Activated CD8-positive, alpha-beta memory T cell treated with anti-CD3 and anti-CD28 coated beads for 1 hour (primary cell): ENCODE measurements at places on chromosomes 5 and 9.

DNA sequence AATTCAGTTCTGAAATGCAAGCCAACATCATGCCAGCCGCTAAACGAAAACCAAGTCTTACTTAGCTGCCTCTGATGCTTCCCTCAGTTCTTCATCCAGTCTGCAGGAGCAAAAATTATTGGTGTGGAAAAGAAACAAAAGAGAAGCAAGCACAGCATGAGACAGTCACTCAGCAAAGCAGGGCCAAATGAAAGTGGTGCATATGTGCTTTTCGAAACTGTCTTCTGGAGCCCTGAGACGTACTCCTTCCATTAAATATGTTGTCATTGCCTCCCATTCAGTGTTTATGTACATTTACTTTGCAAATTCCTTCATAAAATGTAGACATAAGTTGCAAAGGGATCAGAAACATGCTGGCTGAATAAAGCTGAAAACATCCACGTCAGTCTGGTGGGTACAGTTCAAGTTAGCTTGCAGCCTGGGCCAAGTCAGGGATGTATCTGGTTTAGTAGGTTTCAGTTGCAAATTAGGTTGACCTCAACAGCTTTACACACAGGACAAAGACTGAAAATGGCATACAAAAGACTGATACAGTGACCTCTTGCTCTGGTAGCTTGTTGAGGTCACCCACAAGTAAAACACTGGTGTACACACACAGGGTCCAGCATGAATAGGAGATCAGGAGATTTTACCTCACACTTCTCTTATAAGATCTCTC, 139.7 kb upstream of the PCA3 start:
- no peak for DNase-seq

GRCh38 chr5:109769597-109770291, 80.0 kb downstream of the MAN2A1 start:
- DNase-seq, result no peak

- DNase-seq, result no peak
Measured at GRCh38 chr5:54526604-54527288, 9.2 kb downstream of the SNX18 start.

- no peak for DNase-seq
Measured at GRCh38 chr5:168796593-168797580, 217.7 kb upstream of the PANK3 start.

GRCh38 chr5:6576861-6577501, 55.9 kb downstream of the NSUN2 start:
- no peak for DNase-seq

DNA sequence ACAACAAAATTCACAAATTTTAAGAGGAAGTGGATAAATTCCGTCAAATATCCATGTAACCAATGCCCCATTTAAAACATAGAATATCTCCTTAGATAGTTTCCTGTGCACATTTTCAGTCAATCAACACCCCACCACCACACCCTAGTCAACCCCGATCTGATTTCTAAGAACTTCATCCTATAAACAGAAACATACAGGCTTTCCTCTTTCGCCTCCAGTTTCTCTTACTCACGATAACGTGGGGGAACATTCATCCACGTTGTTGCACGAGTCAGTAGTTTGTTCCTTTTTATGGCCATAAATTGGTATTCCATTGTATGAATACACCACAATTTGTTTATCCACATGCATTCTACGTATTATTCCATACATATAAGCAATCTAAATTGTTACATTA, 35.6 kb upstream of the TRIO start:
- DNase-seq, result no peak

DNA sequence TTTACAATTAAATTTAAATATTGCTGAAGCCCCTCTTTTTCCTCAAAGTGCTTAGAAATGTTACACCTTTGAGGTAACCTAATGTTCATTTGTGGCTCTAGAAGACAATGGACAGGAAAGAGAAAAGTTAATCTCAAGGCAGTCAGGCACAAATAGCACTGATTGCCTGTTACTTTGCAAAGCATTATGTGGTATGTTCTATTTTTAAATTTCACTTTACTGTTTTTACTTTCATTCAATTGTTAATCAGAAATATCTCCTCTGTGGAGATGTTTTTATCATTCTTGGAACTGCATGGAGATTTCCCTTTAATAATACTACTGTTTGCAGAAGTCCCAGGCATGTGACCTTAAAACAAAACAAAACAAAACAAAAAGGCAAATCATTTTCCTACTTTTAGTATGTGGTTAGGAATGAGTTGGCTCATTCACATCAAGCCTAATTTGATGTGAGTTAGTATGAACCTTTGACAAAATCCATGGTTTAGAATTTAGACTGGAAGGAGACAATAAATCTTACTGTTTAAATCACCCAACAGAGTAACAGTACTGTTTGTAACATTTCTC, 67.5 kb downstream of the CWC27 start:
- DNase-seq, result no peak

- DNase-seq, result no peak
Measured at GRCh38 chr5:58800356-58800755, 217.5 kb downstream of the RAB3C start.

DNA sequence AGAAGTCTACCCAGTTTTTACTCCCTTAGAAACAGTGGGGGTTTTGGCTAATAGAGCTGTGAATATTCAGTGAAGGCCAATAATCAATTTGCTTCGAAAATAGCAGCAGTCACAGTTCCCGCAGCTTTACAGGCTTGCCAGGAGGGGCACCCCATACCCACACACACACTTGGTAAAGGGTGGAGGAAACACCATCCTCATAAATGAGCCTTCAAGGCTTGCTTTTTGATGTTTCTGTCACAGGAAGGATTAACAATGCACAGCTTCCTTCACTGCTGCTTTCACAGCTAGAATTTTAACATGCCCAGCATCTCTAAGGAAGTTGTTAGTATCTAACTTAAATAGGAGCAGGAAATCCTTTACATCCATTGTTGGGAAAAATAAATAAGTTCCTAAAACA, 1247.5 kb upstream of the C9orf72 start:
- no peak for DNase-seq

DNA sequence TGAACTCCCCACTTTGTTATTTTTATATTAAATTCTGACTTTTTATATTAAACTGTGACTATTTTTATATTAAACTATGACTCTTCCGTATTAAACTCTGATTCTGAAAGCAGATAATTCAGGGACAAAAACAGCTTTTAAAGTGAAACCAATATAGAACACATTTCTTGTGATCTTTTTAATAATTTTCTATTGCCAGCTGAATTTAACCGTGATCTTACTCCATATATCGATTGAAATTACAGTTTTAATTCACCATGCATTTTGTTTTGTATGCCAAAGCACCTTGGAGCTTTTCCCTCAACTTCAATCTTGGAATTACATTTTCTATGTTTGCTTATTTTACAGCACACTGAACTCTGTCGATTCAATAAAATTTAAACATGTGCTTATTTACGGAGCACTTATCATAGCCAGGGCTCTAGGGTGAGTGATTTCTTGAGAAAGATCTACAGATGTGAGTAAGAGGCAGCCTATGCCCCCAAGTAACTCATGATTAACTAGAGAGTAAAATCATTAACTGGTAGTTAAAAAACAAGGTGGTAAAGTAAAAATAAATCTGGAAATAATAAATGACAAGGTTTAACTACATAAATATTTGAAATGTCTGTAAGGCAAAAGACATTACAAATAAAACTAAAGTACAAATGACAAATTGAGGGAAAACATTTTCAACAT, 72.9 kb upstream of the ALDH1B1 start:
- DNase-seq, result no peak

GRCh38 chr5:170431571-170431970, 42.4 kb upstream of the KCNMB1 start:
- no peak for DNase-seq

DNA sequence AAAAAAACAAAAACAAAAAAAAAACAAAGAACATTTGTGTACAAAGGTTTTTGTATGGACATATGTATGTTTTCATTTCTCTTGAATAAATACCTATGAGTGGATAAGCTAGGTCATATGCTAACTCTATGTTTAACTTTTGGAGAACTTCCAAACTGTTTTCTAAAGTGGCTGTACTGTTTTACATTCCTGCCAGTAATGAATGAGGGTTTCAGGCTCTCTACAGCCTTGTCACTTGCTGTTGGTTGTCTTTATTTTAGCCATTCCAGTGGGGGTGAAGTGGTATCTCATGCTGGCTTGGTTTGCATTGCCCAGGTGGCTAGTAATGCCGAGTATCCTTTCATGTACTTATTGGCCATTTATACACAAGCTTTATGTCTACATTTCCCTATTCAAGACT, 9.1 kb upstream of the TRIO start:
- DNase-seq, result no peak

DNA sequence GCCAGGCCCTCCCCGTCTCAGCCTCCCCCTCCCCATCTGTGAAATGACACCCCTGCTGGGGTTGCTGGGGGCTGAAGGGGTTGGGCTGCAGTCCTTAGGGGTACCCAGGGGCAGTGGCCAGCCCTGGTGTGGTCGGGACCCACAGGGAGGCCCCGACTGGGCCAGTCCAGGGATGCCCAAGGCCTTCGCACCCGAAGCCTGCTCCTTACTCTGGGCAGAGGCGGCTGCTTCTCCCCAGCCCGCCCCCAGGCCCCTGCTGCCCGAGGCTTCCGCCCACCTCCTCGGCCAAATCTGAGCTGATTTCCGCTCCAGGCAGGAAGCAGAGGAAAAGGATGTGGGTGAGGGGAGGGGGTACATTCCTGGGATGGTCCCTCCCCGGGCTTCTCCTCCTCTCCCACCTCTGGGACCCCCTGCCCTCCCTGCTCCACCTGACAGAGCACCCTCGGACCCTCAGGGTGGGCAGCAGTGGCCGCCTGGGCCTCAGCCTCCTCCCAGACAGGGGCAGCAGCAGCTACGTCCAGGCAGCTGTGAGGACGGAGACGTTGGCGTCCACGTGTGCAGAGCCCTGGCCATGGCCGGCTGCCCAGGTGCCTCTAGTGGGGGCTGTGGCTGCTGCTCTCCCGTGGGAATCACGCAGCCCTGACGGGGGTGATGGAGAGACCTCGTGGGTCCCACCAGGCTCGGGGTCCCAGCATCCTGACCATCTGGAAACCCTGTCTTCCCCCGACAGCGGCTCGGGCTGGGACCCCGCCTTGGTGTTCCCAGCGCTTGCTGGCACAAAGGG, 4.2 kb upstream of the NRARP start:
- no peak for DNase-seq

GRCh38 chr5:137114529-137114928, 384.6 kb downstream of the SPOCK1 start:
- no peak for DNase-seq

DNA sequence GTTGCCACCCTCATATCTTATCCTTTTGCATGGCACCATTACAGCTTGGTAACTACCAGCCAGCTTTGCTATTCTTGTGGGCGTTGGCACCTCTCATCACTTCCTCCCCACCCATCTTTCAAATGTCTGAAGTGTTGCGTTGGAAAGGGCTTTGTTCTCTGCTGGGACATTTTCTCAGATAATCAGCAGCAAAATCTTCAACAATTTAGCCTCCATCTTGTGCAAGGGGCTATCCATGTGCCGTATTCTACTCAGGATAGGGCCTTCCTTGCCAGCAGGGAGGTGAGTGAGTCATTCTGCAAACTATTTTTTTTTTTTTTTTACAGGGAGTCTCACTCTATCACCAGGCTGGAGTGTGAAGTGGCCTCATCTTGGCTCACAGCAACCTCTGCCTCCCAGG, 62.1 kb upstream of the NUDT12 start:
- no peak for DNase-seq

- no peak for DNase-seq
Measured at GRCh38 chr9:32631991-32632390, 3.5 kb downstream of the TAF1L start.

- no peak for DNase-seq
Measured at GRCh38 chr5:111075520-111075919, 4.0 kb downstream of the TSLP start.

GRCh38 chr9:108668938-108669335, 186.8 kb downstream of the ACTL7B start:
- DNase-seq, result no peak

- no peak for DNase-seq
Measured at GRCh38 chr9:12813960-12814876, 39.4 kb downstream of the LURAP1L start.

DNA sequence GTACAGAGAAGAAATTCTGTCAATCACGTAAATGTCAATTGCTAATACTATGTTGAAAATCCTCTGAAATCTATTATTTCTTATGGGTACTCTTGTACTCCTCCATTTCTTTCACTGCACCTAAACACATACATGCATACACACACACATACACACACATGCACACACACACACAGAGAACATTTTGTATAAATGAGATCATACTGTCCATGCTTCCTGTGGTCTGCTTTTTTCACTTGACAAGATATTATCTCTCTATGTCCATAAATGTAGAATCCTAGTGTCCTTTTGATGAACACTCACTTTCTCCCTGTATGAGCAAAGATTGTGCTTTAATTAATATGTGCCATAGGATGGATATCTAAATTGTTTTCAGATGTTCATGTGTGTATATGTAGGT, 32.7 kb upstream of the TLR4 start:
- no peak for DNase-seq

GRCh38 chr5:87347272-87347671, 65.5 kb downstream of the CCNH start:
- DNase-seq, result no peak

DNA sequence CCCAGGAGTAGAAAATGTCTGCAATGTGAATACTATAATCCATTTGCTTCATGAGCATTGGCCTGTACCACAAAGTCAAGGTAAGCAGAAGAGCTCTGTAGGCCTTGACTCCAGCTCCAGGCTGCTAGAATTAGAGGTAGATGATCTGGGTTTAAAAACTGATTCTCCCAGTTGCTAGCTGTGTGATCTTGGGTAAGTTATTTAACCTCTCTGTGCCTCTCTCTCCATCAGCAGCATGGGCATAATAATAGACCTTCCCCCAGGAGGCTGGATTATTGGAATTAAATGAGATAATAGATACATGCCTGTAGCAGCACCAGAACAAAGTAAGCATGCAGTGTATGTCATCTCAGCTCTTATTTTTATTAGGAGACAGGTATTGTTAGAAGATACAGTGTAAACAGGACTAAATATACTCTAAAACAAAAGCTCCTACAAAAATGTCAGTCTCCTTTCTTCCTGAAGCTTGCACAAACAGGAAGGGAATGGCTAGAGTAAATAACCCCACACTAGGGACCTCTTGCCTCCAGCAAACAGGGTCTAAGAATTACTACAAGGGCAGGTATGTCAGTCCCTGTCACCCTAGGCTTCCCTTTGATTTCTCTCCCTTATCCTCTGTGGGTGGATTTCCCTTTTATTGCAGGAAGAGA, 57.5 kb downstream of the PSAT1 start:
- DNase-seq, result no peak

GRCh38 chr9:136744773-136745172, 2.0 kb upstream of the LCN10 start:
- no peak for DNase-seq

GRCh38 chr5:114636271-114636670, 274.4 kb downstream of the KCNN2 start:
- DNase-seq, result no peak

GRCh38 chr9:107705521-107705920, 216.0 kb upstream of the KLF4 start:
- DNase-seq, result no peak
